Body of pancreas (tissue), 4 donors: ENCODE measurements at places on chromosomes 2 and 18. TPM values are rescaled to one million over a fixed set of nuclear protein-coding genes. Genes with fewer than 3 reads are reported as not detected.

The NCOA1 gene
- total RNA-seq: 22.1 TPM

The POTEJ gene
- 0.52 TPM for total RNA-seq

The PRSS56 gene
- total RNA-seq: not detected

DNA sequence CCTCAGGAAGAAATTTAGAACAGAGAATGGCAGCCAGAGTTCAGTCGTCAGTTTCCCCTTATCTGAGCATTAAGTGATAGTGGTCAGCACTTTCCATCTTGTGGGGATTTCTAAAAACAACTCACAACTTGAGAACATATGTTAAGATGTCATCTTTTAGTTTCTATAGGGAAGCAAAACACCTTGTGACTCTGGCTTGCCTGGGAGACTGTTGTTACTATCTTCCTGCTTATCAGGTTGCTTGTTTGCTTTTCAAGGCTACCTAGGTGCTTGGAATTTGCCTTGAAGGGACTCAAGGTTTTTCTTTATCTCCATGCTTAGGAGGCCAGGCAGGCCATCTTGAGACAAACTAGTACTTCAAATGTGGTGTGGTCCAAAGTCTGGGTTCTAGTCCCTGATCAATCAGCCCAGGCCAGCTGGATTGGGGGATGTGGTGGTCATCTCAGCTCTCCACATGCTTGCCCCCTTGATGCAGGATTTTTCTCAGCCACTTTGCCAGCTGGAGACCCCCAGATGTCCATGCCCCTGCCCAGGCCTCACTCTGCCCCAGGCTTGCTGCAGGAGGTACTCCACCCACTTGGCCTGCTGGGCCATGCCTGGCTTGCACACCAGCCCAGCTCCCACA, 125.9 kb downstream of the LYPD1 start:
- no peak for DNase-seq
- H3K4me1 ChIP-seq: no peaks in the 10 kb centered on the region
- no peak overlapping the region for H3K4me3 ChIP-seq

DNA sequence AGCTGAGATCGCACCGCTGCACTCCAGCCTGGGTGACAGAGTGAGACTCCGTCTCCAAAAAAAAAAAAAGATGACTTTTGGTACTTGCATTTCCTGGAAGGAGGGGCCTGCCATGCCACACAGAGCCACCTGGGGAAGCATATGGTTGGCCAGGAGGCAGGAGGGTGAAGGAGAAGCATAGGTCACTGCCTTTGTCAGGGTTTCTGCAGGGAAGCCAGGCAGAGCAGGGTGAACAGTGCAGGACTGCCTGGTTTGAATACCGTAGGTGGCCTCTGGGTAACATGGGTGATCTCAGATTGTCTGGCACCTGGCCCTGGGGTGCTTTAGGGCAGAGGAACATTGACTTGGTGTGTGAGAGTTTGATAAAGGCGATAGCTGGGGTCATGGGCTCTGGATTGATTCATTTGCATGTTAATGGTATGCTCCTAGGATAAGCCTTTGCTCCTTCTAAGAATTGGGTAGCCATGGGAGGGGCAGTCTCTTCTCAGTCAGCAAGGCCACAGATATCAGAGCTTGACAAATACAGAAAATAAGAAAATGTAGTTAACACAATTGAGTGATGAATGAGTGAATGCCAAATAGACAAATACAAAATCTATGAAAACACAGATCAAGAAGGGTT, 124.0 kb upstream of the SEC11C start:
- H3K4me3 ChIP-seq: no peak overlapping the region
- no peak for DNase-seq
- no peaks in the 10 kb centered on the region for H3K27me3 ChIP-seq
- H3K27ac ChIP-seq: no peak overlapping the region

GRCh38 chr2:38464971-38465788, 88.1 kb upstream of the ATL2 start:
- DNase-seq: no peak
- no peak overlapping the region for H3K27ac ChIP-seq
- H3K4me1 ChIP-seq: peaks cover 8% of the 10 kb centered on the region
